ENCODE measurements at places on chromosomes 7 and 10.

DNA sequence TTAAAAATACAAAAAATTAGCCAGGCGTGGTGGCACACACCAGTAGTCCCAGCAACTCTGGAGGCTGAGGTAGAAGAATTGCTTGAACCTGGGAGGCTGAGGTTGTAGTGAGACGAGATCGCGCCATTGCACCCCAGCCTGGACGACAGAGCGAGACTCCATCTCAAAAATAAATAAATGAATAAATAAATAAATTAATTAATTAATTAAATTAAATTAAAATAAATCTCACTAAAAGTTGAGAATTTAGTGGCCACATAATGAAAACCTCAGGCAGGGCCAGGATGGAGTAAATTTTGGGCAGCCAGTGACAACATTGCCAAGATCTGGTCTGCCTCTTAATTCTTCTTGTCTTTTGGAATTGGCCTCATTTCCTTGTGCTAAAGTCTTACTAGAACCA lies 187.5 kb upstream of the FEZF1 start:
- DNase-seq, result no peak

DNA sequence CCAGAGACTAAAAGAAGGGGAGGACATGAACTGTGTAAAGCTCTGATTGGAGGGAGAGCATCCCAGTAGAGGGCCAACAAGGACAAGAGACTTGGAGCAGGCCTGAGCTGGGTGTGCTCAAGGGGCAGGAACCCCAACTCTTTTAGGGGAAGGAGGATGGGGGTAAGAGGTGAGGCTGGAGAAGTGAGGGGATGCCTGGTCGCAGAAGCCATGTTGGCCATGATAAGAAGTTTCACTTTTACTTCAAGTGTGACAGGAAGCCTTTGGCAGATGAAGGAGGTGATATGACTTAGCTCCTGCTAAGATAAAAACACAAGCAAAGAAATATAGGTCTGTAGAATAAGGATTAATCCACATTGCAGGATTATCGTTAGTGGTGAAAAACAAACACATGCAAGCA lies 208.3 kb downstream of the JAZF1 start:
- no peak for DNase-seq

- no peak for DNase-seq
These were observed 149.8 kb upstream of the WNT16 start for GRCh38 chr7:121178869-121179497.

DNA sequence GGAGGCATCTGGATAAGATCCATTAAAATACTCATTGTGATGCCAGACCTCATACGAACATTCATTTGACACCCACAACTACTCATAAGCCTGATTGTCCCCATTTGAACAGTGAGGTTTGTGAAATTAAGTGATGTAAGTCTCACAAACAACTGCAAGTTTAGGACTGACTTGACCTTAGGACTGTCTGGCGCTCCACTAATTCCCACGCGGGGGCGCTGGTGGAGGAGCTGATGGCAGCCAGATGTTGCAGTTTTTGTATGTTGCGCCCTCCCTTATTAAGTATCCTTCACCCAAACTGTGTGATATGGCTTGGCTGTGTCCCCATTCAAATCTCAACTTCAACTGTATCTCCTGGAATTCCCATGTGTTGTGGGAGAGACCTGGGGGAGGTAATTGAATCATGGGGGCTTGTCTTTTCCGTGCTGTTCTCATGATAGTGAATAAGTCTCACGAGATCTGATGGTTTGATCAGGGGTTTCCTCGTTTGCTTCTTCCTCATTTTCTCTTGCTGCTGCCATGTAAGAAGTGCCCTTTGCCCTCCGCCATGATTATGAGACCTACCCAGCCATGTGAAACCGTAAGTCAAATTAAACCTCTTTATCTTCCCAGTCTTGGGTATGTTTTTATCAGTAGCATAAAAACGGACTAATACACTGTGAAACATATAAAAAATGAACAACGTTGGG lies 20.3 kb upstream of the TIAL1 start:
- DNase-seq, result peak; percentile 24

DNA sequence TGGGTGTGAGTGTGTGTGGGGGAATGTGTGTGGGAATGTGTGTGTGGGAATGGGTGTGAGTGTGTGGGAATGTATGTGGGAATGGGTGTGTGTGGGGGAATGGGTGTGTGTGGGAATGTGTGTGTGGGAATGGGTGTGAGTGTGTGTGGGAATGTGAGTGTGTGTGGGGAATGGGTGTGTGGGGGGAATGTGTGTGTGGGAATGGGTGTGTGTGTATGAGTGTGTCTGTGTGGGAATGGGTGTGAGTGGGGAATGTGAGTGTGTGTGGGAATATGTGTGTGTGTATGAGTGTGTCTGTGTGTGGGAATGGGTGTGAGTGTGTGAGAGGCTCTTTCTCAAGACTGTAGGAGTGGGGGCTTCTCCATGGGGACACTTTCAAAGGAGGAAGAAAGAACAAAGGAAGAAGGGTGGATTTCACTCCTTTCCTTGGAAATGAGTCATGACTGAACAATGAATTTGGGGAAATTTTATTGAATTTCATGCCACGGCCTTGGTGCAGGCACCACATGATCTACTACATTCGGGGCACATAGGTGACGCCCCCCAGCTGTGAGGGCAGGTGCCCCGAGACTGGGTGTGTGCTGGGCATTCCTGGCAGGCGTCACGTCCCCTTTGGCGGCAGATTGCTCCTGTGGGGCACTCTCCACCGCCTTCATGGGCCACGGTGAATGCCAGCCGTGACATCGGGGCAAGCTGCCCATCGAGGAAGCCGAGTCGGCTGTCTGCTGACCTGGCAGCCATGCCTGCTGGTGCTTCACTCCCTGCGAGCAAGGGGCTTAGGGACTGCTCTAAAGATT lies 88.8 kb upstream of the INSIG1 start:
- DNase-seq, result peak; percentile 9

DNA sequence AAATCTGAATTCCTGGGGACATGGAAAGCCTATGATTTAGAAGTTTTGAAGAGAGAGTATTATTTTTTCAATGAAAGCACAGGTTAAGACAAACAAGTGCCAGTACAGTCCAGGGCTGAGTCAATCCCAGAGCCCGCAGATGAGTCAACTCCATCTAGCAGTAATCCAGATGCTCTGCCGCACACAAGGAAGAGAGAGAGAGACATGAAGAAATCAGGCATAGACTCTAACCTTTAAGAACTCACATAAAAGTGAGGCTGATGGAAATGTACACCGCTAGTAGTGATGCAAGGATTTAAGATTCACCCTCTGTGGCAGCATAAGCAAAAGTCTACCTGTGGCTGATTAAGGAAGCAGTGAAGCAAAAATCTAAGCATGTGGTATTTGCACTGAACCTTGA lies 651.5 kb downstream of the TNS3 start:
- no peak for DNase-seq

- DNase-seq, result no peak
These were observed 184.2 kb downstream of the WDR37 start for GRCh38 chr10:1240341-1240775.

- DNase-seq, result no peak
These were observed 102.0 kb downstream of the ADARB2 start for GRCh38 chr10:1635340-1635739.

- no peak for DNase-seq
These were observed 5.9 kb downstream of the RET start for GRCh38 chr10:43082746-43083145.

- no peak for DNase-seq
These were observed 114.3 kb downstream of the SLIT1 start for GRCh38 chr10:97071496-97071895.

GRCh38 chr7:979886-980571 lies 3.0 kb upstream of the CYP2W1 start:
- no peak for DNase-seq

DNA sequence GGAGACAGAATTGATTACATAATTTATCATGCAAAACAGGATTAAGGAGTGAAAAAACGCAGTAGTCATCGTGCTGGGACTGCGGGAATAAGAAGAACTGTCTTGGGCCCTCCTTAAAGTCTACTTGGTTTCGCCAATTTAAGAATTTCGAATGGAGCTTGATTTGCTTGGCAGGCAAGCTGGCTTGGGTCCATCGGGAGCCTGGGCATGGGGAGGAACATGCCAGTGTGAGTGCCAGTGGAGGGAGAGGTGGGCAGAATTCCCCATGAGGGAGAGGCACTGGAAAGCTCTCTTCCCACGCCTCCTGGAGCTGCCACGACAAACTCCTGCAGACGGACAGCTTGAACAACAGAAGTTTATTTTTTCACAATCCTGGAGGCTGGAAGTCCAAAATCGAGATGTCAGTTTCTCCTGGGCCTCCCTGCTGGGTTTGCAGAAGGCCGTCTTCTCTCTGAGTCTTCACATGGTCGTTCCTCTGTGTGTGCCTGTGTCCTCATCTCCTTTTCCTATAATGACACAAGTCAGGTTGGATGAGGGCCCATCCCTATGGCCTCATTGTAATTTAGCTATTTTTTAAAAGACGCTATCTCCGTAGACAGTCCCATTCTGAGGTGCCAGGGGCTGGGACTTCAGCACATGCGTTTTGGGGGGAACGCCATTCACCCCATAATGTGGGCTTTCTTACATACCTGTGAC lies 528.7 kb upstream of the DPP6 start:
- no peak for DNase-seq

GRCh38 chr7:132045481-132045980 lies 489.1 kb upstream of the PODXL start:
- no peak for DNase-seq

- no peak for DNase-seq
These were observed 221.3 kb upstream of the TCERG1L start for GRCh38 chr10:131532745-131533341.

DNA sequence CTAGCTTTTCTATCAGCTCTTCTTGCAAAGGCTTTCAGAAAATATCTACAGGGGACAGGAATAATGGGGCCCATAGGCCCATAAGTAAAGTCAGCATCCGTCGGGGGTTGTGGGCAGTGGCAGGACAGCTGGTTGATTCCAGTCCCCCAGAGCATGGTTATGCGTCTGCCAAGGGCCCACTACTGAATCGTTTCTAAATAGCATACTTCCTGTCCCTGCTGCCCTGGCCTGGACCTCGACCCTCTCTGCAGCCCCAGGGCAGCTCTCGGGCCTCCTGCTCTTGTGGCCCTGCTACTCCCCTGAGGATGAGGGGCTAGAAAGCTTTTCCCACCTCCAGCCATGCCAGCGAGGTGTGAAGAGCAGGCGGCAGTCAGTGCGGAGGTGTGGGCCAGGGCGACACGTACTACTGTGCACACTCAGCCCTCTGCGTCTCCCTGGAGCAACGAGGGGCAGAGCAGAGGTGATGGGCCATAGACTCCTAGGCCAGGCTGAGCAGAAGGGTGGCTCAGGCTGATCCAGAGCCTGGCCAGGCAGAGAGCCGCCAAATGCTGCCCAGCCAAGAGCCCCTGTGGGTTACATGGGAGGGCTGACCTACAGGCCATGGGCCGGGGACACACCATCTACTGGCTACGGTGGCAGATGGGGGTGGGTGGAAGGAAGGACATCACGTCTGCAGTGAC lies 4.7 kb upstream of the OPN4 start:
- DNase-seq, result no peak

DNA sequence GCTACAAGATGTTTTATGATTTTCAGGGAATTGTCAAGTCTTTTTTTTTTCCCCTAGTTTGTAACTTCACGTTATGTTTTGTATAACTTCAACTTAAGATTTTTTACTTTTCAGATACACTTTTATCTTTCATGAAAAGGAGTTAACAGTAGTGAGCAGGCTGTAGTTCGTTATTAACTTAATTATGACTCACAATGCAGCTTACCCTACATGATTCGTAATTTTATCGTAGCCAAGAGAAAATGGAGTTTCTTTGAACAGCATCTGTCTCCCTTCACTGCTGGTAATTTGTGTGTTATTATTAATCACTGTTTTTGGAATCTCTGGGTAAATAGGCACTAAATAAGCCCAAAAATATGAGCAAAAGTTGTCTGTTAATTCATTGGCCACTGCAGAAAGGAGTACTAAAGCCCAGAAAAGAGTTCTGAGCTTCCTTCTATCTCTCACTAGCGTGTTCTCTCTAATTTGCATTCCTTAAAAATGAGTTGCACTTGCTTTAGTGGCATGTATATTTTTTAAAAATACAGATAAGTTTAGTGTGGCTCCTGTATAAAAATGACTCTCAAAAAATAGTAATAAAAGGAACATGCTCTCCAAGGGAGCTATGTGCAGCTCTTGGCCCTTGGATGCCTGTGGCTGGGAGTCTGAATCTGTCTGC lies 36.1 kb downstream of the RALA start:
- no peak for DNase-seq

All from CD4-positive, alpha-beta T cell treated with Interferon alpha-2 for 1 hour (primary cell).